ENCODE measurements at places on chromosomes 4 and X. TPM values are rescaled to one million over a fixed set of nuclear protein-coding genes. Genes with fewer than 3 reads are reported as not detected.

HNRNPDL gene
- 360 TPM for total RNA-seq

TEX13D gene
- total RNA-seq, result not detected

MYOZ2 gene
- not detected for total RNA-seq

SPANXA2 gene
- total RNA-seq, result not detected

COL4A5 gene
- total RNA-seq, result not detected

SCML1 gene
- 11.8 TPM for total RNA-seq

CLCN5 gene
- 2.2 TPM for total RNA-seq

SPARCL1 gene
- not detected for total RNA-seq

SNCA gene
- 0.45 TPM for total RNA-seq

SHROOM2 gene
- not detected for total RNA-seq

FDCSP gene
- not detected for total RNA-seq

CCDC110 gene
- total RNA-seq, result not detected

TLR10 gene
- not detected for total RNA-seq

PITX2 gene
- not detected for total RNA-seq

RASL11B gene
- total RNA-seq, result not detected

ADGRG4 gene
- total RNA-seq, result not detected

TCEANC gene
- 8.8 TPM for total RNA-seq

STS gene
- total RNA-seq, result 1.1 TPM

EXOC1 gene
- 19.8 TPM for total RNA-seq

RHOH gene
- 459 TPM for total RNA-seq

VBP1 gene
- total RNA-seq, result 21.0 TPM

OFD1 gene
- 54.7 TPM for total RNA-seq

RPS6KA6 gene
- total RNA-seq, result 0.05 TPM

RNF212 gene
- total RNA-seq, result 2.1 TPM

FAM50A gene
- total RNA-seq, result 58.1 TPM

GUF1 gene
- 19.3 TPM for total RNA-seq

CFAP47 gene
- not detected for total RNA-seq

COL4A6 gene
- not detected for total RNA-seq

MANBA gene
- total RNA-seq, result 20.0 TPM

PPP1R2C gene
- total RNA-seq, result not detected

RHOXF2B gene
- total RNA-seq, result not detected

ACE2 gene
- total RNA-seq, result not detected

PDCL2 gene
- not detected for total RNA-seq

BST1 gene
- total RNA-seq, result 0.89 TPM

HSFX1 gene
- total RNA-seq, result 0.22 TPM

ZNF518B gene
- 24.2 TPM for total RNA-seq

ADGRG2 gene
- total RNA-seq, result not detected

QDPR gene
- total RNA-seq, result 14.2 TPM

UGT2B11 gene
- total RNA-seq, result not detected

GPR143 gene
- total RNA-seq, result not detected

GPR119 gene
- total RNA-seq, result not detected

UGT2B17 gene
- not detected for total RNA-seq

HSFX3 gene
- not detected for total RNA-seq

CD40LG gene
- total RNA-seq, result 60.7 TPM

SLC2A9 gene
- total RNA-seq, result 1.7 TPM

CTAG2 gene
- not detected for total RNA-seq

FAT1 gene
- total RNA-seq, result not detected

CDKL2 gene
- total RNA-seq, result 0.67 TPM

AKAP4 gene
- total RNA-seq, result not detected

GPRIN3 gene
- 89.7 TPM for total RNA-seq

CLNK gene
- 0.12 TPM for total RNA-seq

ATOH1 gene
- not detected for total RNA-seq

RPL9 gene
- 1,881 TPM for total RNA-seq

C4orf51 gene
- not detected for total RNA-seq
